8988T (cell line): ENCODE measurements at places on chromosomes 11 and 22.

DNA sequence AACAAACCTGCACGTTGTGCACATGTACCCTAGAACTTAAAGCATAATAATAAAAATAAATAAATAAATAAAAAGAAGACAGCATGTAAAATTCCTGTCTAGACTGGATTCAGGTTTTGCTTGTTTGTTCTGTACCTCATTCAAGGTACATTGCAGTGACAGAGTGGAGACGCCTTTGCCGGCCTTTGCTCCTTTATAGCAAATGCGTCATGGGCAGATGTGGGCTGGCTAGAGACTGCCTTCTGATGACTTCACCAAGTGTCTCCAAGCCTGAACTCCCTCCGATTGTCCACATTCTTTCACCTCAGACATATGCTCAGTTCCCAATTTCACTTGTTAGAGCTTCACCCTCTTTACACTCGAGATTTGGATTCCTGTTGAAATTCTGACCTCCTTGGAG lies 147.8 kb upstream of the ARHGAP20 start:
- no peak for DNase-seq

- no peak for DNase-seq
These were observed 148.3 kb downstream of the JRKL start for GRCh38 chr11:96538104-96538503.

GRCh38 chr11:34268906-34269430 lies 88.8 kb downstream of the ABTB2 start:
- no peak for DNase-seq

DNA sequence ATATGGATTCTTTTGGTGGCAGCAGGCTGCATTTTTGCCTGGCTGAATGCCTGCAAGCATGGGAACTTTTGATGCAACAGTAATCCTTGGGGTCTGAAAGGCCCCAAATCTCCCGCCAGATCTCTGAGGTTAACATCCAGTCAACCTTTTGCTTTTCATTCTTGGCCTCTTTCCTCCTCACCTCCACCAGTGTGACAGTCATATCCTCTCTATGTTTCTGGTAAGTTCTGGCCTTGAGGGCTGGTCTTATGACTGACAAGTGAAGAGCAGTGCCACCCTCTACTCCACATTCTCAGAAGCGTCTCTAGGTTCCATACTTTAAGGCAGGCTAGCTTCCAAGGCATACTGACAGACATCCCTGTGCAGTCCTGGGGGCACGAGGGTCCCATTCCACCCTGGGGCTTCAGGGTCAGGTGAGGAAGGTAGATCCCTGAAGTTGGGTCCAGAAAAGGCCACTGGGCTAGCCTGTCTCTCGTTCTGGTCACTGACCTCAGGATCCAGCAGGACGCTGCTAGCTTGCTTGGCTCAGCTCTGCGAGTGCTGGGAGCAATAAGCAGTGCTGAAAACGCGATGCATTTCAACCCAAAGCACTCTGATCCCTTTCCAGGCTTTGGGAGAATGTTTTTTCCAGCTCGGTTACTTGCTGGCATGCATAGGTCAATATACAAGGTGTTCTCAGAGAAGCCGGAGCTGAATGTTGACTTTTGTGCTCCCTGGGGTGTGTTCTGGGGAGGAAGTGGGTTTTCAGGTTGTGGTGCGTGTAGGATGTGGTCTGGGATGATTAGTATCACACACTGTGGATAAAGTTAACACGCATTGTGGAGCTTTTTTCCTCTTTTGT lies 75.2 kb downstream of the PTPRJ start:
- DNase-seq, result no peak

GRCh38 chr22:19527321-19527721 lies 3.1 kb upstream of the CLDN5 start:
- DNase-seq, result no peak

- no peak for DNase-seq
These were observed 266.8 kb downstream of the MN1 start for GRCh38 chr22:27534720-27535125.

GRCh38 chr22:39176143-39176713 lies 23.7 kb upstream of the CBX7 start:
- DNase-seq, result peak; percentile 41

GRCh38 chr11:13137844-13138301 lies 128.8 kb downstream of the RASSF10 start:
- no peak for DNase-seq

GRCh38 chr22:47063071-47063509 lies 300.6 kb downstream of the TBC1D22A start:
- DNase-seq, result no peak

DNA sequence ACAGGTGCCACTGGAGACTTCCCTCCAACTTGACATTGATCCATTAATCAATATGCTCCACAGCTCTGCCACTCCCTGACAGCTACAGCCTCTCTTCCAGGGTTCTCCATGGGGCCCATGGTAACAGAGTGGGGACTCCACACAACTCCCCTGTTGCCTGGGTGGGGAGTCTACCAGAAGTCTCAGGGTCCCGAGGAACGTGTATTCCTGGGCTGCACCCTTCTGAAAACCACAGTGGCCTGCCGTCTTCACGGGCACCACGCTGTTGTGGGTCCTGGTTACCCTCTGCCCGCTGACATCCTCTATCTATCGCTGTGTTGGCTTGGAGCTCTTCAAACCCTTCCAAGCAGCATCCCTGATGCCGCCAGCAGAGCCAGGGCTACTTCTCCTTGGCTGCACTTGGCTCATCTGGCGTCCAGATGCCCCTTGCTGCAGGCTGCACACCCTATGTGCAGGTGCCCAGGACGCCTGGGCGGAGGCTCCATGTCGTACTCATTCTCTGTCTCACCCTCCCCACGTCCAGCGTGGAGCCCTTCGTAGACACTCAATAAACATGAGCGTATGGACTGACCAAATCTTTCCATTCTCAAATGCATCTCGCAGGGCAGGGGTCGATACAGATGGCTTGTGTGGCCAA lies 1341.8 kb downstream of the TBC1D22A start:
- no peak for DNase-seq

DNA sequence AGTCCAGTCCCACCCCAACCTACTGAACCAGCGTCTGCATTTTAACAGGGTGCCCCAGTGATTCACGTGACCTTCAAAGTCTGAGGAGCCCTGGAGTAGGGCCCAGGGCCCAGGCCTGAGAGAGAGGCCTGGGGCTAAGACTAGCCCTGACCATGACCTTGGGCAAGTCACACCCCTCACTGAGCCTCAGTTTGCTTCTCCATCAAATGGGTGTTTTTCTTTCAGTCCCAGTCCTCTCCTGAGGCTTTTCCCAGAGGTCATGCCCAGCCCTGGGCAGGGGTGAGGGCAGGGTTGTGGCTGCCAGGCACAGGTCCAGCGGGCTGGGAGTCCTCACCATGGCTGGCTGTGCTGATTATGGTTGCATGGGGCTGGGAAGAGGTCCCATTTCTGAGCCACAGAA lies 33.0 kb upstream of the GCAT start:
- no peak for DNase-seq

DNA sequence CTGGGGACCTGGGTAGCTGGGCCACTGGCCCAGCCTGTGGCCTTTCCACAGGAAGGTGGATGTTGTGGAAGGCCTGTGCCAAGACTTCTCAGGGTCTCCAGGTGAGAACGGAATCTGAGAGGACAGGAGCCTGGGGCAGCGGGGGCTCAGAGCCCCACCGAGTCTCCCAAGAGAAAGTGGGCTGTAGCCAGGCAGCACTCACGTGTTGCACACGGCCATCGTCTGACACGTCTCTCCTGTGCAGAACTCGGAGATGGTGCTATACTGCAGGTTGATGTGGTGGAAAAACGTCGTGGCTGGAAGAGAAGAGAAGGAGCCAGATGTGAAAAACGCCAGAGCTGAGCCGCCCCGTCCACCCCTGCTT lies 6.4 kb downstream of the MOB2 start:
- DNase-seq, result no peak

DNA sequence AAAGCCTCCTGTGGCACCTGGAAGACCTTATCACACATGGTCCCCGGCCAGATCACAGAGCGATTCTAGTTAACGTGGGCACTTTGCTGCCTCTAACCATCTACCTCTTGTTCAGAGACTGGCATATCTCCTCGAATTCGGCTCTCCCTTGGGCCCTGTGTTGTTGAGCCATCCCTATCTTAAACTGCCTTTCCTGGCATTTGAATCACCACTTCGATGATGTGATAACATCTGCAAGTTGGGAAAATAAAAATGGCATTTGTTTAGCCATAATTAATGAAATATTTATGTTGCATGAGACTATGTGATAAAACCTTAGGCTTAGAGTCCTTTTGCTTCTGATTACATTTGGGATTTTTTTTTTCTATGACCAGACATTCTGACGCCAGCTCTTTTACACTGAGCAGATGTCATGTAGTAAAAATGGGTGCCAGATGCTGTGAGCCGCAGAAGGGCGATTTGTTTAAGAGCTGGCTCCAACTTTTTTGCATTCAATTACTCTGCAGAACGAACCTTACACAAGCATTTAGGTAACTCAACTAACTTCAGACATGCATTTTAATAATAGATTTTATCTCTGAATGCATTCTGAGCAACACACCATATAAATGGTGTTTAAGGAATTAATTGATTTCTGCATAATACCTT lies 58.5 kb upstream of the PARVA start:
- DNase-seq, result no peak

- no peak for DNase-seq
These were observed 41.8 kb upstream of the ACCSL start for GRCh38 chr11:44005956-44006355.

GRCh38 chr11:11250470-11250869 lies 102.6 kb downstream of the CSNK2A3 start:
- no peak for DNase-seq

GRCh38 chr22:43550672-43551071 lies 138.9 kb downstream of the MPPED1 start:
- DNase-seq, result no peak

DNA sequence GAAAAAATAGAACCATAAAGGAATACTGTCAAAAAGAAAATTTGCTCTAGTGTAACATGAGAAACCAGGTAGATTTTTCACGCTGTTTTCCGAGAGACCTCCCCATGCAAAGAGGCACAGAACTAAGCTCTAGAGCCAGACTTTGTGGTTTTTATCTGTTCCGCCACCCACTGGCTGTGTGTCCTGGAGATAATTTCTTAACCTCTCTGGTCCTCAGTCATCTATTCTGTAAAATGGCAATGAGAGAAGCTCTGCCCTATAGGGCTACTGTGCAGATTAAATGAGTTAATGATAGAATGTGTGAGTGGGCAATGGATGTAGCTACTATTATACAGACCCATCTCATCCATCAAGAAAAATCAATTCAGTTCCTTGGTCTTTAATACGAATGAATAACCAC lies 9.4 kb upstream of the SIGIRR start:
- no peak for DNase-seq

GRCh38 chr22:49966041-49966773 lies 5.6 kb downstream of the PIM3 start:
- peak; percentile 10 for DNase-seq

- no peak for DNase-seq
These were observed 28.7 kb downstream of the KCNC1 start for GRCh38 chr11:17763244-17763643.

- no peak for DNase-seq
These were observed 37.1 kb downstream of the SVIP start for GRCh38 chr11:22792497-22792896.

- no peak for DNase-seq
These were observed 681.3 kb downstream of the NTM start for GRCh38 chr11:132051704-132052103.

DNA sequence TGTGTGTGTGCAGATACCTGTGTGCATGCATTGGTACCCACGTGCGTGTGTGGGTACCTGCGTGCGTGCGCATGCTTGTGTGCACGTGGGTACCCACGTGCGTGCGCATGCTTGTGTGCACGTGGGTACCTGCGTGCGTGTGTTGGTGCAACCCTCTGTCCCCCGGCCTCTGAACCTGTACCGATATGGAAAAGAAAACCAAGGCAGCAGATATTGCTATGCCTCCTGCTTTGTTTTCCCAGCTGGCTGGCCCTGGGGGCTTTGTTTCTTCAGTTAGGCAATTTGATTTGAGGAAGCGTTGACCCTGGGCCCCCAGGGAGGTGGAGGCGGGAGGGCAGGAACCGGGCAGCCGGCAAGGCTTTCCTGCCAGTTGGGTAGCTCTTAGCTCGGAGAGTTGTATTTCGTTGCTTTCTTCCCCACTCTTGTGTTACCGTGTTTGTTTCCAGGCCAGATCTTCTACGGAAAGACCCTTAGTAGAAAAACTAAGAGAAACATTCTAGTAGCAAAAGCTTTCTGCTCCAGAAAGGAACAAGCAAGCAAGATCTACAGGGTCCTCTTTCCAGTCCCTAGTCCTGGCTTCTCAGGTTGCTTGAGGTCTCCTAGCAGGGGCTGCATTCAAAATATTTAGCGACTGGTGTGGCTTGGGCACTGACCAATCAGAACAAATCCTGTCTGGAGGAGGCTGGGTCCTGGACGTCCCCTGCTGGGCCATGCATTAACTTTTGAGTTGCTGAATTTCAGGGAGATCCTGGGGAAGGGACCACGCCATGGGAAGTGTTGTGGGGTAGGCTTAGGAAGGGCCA lies 26.3 kb upstream of the SORL1-AS1 start:
- DNase-seq, result no peak

GRCh38 chr11:7525424-7525823 lies 11.6 kb downstream of the PPFIBP2 start:
- DNase-seq, result no peak

GRCh38 chr11:11155962-11156815 lies 196.9 kb downstream of the CSNK2A3 start:
- DNase-seq, result peak; percentile 74

DNA sequence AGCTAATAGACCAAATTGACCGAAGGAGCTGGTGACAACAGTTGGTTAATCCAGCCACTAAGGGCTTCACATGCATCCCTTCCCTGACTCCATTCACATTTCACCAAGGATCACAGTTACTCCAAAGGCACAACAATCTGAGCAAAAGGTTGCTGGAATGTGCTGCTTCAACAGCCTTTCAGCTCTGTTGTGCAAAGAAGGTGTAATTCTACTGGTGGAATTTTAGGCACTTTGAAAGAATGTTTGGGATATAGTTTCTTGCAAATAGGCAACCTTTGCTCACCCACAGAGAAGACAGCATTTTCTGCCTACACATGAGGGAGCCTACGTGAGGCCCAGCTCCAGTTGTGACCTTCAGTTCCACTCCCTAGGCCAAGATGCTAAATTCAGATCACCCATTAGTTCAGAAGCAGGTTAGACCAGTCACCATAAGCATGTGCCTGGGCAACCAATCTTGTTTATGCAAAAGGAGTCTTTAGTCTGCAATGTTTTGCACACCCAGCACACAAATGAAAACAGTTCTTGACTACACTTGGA lies 21.6 kb upstream of the FCHSD2 start:
- DNase-seq, result no peak

GRCh38 chr22:43622886-43623285 lies 189.2 kb downstream of the EFCAB6 start:
- no peak for DNase-seq

- no peak for DNase-seq
These were observed 132.3 kb upstream of the PARVA start for GRCh38 chr11:12245091-12245490.

- peak; percentile 96 for DNase-seq
These were observed 16.7 kb downstream of the PHLDA2 start for GRCh38 chr11:2912498-2912897.

- DNase-seq, result peak; percentile 98
These were observed 1.4 kb downstream of the TSPAN4 start for GRCh38 chr11:843818-844692.

GRCh38 chr11:115191761-115192160 lies 312.5 kb downstream of the CADM1 start:
- no peak for DNase-seq
